ENCODE measurements at places on chromosomes 4 and X. TPM values are rescaled to one million over a fixed set of nuclear protein-coding genes. Genes with fewer than 3 reads are reported as not detected.

The MAGED1 gene
- 207 TPM for total RNA-seq

The STARD8 gene
- 0.59 TPM for total RNA-seq

The TRIML2 gene
- 0.14 TPM for total RNA-seq

The ADAMTS3 gene
- total RNA-seq, result 5.5 TPM

Measured in smooth muscle cell of the umbilical artery (primary cell).